ENCODE measurements at places on chromosomes 13 and 19.

- DNase-seq, result no peak
Observed at GRCh38 chr13:27523346-27524073, 73.1 kb upstream of the MTIF3 start.

DNA sequence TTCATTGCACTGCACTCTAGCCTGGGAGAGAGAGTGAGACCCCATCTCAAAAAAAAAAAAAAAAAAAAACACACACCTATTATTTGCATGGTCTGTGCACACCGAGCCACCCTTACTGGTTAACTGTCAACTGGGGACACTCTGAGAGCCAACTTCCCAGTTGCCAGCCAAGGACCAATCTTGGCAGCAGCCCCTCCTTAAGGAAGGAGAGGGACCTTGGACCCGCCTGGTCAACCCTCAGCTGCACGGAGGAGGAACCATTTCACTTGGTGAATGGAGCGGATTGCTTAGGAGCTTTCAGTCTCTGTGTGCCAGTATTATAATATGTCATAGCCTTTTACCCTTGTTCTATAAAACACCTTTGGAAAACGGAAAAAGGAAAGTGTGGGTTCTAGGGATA, 24.9 kb downstream of the MICOS13 start:
- DNase-seq, result no peak

DNA sequence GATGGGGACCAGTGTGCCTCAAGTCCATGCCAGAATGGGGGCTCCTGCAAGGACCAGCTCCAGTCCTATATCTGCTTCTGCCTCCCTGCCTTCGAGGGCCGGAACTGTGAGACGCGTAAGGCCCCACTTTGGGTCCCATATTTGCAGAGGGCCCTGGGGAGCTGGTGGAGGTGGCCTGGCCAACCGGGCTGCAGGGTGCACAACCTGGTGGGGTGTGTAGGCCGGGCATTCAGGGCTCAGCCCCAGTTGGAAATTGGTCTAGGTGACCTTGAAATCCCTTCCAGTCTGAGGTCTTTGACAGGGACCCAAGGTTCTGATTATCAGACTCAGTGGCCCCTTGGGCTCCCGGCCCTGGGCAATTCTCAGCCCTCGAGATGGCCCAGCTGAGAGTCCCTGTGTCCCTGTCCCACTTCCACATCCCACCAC, 8.3 kb downstream of the F7 start:
- no peak for DNase-seq

- DNase-seq, result no peak
Observed at GRCh38 chr19:4557971-4558941, 1.2 kb downstream of the SEMA6B start.

DNA sequence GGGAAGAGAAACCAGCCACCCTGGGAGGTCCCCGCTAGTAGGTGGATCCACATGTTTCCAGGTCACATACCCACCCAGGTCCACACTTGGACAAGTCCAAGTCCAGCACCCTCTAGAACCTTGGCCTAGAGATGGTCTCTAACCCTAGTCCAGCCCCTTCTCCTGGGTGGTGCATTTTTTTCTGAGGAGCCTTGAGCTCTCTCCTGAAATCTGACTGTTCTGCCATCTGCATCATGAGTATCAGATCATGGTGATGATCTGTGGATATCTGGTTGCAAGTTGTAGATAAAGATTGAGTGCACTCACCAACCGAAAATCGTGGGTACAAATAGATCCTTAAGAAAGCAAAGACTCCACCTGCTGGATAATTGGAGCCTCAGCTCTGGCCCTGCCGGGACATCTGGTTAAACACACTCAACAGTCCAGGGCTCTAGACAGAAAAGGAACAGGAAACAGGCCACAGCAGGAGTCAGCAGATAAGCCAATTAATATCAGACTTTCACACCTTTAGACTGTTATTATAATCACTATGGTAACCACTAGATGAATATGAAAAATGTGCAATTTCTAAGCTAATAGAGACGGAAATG, 41.1 kb downstream of the GPR12 start:
- no peak for DNase-seq

DNA sequence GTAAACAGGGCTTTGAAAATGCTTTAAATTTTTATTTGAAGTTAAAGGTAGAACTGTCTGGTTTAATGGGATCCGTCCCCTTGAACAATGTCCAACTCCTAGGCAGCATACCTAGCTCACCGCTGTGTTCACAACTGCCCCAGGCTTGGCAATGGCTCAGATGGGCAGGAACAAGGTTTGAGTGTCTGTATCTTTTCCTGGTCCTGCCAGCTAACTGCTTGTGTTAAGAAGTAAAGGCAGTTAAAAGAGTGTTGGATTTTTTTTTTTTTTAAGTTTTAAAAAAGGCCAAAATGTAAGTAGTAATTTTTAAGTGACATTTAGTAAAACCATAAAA, 66.7 kb upstream of the FNDC3A start:
- DNase-seq, result no peak

- no peak for DNase-seq
Observed at GRCh38 chr13:87678372-87678752, 7.2 kb downstream of the SLITRK5 start.

GRCh38 chr19:28420811-28421550, 792.0 kb downstream of the UQCRFS1 start:
- no peak for DNase-seq

DNA sequence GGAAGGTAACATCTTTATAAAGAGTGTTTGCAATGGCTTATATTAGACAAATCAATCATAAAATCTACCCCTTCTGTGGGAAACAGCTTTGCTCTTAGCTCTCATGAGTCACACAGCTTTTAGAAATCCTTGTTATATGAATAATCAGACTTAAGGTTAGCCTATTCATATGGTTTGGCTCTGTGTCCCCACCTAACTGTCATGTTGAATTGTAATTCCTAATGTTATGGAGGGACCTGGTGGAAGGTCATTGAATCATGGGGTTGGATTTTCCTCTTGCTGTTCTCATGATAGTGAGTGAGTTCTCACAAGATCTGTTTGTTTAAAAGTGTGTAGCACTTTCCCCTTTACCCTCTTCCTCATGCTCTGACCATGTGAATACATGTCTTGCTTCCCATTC, 704.2 kb upstream of the KLHL1 start:
- DNase-seq, result no peak

- DNase-seq, result peak; percentile 12
Observed at GRCh38 chr13:110907951-110908898, 6.6 kb downstream of the ANKRD10 start.

DNA sequence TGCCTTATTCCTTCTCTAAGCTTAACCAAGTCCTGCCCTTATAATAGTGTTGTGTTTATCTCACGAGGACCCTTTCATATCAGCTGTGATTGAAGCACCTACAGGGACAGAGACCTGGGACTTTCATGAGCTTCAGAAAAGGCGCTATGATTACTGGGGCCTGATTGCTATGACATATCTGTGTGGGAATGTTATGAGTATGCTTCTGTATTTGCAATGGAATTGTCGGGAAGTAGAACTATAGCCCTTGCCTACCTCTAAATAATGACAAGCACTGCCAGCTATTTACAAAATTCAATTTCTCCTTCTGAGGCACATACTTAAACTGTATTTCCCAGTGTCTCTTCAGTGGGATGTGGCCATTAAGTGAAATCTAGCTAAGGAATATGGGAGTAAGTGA, 191.5 kb downstream of the LHFPL6 start:
- no peak for DNase-seq

- DNase-seq, result peak; percentile 22
Observed at GRCh38 chr19:39996218-39996810, 546 bp upstream of the ZNF546 start.

DNA sequence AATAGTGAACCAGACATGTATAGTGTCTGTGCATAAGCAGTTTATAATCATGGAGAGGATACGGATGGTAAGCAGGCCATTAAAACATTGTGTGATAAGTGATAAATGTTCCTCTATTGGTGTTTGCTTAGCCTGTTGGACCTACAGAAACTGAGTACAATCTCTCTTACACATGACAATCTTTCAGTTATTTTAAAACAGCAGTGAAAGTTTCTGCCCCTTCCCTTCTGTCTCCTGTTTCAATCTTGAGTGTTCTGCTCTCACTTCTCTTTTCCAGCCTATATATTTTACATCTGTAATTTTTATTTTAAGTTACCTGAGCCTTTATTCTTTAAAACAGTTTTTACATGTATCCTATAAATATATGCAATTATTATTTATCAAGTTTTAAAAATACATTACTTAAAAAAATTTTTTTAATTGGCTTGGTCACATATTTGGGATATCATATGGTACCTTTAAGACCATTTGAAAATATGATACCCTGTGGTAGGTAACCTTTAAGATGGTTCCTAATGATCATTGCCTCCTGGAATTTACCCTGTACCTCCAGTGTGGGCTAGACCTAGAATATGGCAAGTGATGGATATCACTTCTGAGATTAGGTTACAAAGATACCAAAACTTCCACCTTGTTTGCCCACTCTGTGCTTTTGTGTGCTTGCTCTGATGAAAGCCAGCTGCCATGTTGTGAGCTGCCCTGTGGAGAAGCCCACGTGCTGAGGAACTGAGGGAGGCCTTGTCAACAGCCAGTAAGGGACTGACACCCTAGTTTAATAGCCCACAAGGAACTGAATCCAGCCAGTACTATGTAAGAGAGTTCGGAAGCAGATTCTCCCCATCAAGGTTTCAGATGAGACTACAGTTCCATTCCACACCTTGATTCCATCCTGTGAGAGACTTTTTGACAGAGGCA, 99.3 kb downstream of the DHRS12 start:
- DNase-seq, result no peak

DNA sequence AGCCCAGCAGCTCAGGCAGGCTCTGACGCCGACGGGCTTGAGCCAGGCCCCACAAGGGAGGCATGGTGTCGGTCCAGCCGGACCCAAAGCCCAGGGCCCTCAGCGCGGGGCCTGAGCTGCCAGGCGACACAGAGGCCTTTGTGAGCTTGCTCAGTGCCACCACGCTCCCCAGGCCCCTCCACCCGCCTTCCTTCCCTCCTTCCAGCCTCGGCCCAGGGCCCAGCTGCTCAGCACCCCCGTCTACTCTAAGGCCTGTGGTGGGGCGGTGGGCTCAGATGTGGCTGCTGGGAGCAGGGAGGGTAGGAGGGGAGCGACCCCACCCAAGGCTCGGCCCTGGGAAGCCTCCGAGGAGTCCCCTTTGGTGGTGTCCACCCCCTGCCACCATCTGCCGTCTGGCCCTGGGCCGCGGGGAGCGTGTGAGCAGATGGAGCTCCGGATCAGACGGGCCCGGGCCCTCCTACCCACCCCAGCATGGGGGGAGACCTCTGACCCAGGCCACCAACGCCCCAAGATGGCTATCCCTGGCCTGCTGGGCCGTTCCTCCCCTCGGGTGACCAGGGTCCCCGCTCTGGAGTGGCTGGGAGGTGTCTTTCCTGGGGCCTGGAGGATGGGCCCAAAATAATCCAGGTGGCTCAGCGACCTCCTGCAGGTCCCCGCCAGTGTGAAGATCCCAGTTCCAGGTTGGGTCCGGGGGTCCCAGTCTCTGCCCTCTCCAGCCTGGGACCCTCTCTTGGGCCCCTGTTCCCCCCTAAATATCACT, 7.8 kb downstream of the ZBTB7A start:
- DNase-seq, result no peak

GRCh38 chr13:113293686-113294085, 3.4 kb upstream of the LAMP1 start:
- DNase-seq, result no peak

Data from stimulated activated CD8-positive, alpha-beta memory T cell treated with anti-CD3 and anti-CD28 coated beads, Interleukin-7, amount 100 ng/mL, for 48 hours (primary cell).